ENCODE measurements at places on chromosomes 4 and X. TPM values are rescaled to one million over a fixed set of nuclear protein-coding genes. Genes with fewer than 3 reads are reported as not detected.

The CYLC1 gene
- total RNA-seq = not detected

DNA sequence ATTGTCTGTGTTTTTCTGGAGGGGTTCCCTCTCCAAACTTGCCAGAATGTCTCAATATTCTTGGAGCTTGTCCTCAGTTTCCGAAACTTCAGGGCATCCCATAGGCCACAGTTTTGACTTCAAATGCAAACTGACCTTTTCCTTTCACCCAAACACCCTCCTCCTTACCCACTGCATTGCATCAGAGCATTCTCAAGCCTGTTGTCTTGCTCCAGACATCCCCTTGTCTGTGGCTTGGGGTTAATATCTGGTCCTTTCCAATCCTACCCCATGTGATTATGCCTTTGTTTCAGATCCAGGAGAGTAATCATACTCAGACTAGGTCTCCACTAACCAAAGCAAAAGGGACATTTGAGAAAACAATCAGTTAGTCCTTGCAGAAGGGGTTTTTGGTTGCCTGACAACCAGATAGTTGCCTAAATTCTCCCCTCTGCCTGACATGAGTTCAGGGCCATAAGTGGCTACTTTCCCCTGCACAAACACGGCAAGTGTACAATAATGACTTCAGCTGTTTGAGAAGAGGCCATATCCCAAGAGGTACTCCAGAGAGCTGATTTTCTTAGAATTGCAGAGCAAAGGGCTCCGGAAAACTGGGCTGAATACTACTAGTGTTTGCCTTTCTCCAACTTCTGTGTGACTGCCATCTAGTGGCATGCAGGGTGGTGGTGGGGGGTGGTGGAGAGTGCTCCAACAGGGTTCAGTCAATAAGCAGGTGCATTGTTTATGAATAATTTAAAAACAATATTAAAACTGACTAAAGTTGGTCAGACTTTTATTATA lies 130.2 kb downstream of the CHRDL1 start:
- no peak for DNase-seq
- peaks cover 4% of the 10 kb centered on the region for H3K4me1 ChIP-seq
- H3K36me3 ChIP-seq = no peaks in the 10 kb centered on the region
- H3K27ac ChIP-seq = no peak overlapping the region
- no peaks in the 10 kb centered on the region for H3K27me3 ChIP-seq

- H3K27ac ChIP-seq = peak overlapping the region; percentile 98
- H3K4me1 ChIP-seq = peaks cover 9% of the 10 kb centered on the region
- DNase-seq = peak; percentile 70
- H3K27me3 ChIP-seq = peaks cover 8% of the 10 kb centered on the region
- H3K36me3 ChIP-seq = peaks cover 4% of the 10 kb centered on the region
- peak overlapping the region; percentile 98 for H3K4me3 ChIP-seq
Observed at GRCh38 chr4:101348367-101348827, 1.1 kb upstream of the PPP3CA start.

The DKC1 gene
- total RNA-seq = 62.7 TPM

DNA sequence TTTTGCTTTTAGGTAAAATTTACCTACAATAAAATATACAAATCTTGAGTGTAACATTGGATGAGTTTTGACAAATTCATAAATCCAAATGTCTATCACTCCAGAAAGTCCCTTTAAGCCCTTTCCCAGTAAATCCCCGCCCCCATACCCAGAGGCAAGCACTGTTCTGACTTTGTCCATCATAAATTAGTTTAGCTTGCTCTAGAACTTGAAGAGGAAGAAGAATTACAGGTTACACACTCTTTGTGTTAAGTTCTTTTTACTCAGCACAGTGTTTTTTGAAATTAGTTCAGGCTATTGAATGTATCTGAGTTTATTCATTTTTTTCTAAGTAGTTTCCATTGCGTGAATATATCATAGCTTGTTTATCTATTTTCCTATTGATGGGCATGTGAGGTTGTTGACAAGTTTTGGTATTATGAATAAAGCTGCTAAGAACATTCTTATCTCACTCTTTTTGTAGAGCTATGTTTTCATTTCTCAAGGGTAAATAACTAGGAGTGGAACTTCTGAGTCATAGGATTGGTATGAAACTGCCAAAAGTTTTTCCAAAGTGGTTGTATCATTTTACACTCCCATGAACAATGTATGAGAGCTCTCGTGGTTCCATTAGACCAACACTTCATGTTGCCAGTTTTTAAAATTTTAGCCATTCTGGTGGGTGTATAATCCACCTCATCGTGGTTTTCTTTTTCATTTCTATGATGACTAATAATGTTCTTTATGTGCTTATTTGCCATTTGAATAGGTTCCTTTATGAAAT lies 22.4 kb upstream of the HPSE start:
- peak overlapping the region; percentile 35 for H3K4me3 ChIP-seq
- DNase-seq = no peak
- H3K4me1 ChIP-seq = peaks cover 12% of the 10 kb centered on the region
- H3K27ac ChIP-seq = peak overlapping the region; percentile 98

GRCh38 chr4:53714236-53715140 lies 123.2 kb upstream of the LNX1 start:
- no peak overlapping the region for H3K27ac ChIP-seq
- no peak for DNase-seq
- H3K4me3 ChIP-seq = no peak overlapping the region
- H3K27me3 ChIP-seq = no peaks in the 10 kb centered on the region

- peaks cover 10% of the 10 kb centered on the region for H3K36me3 ChIP-seq
- H3K4me3 ChIP-seq = peak overlapping the region; percentile 98
- H3K27ac ChIP-seq = peak overlapping the region; percentile 95
- no peaks in the 10 kb centered on the region for H3K27me3 ChIP-seq
- no peak for DNase-seq
- peaks cover 19% of the 10 kb centered on the region for H3K4me1 ChIP-seq
Observed at GRCh38 chr4:73259571-73260090, 1.0 kb upstream of the ANKRD17 start.

DNA sequence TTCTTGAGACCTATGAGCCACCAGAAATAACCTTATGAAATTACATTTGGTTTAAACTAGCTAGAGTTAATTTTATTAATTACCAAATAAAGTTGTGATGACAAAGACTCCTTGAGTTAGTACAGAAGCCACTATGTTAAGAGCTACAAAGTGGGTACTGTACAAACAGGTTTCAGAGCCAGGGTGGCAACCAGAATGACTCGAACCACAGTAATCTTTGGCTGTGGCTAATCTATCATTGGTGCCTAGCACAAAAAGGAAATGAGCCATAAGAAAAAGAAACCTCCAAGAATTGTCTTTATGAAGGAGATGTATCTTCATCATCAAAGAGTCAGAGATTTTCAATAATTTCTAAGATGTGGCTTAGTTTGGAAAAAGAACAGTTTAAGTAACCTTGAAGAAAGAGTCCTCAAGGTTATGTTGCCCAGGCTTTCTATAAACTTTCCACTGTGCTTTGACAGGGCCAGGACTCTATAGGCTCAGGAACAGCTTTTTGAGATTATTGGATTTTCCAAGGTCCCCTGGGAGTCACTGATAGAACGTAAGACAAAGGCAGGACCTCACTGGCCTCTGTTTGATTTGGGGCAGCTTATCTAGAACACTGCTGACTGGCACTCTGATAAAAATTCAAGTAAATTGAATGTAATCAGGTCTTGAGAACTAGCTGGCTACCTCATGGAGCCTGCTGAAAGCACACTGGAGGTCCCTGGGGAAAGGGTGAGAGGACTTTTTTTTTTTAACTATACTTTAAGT lies 777.7 kb downstream of the STIM2 start:
- H3K27me3 ChIP-seq = peaks cover 8% of the 10 kb centered on the region
- no peak overlapping the region for H3K4me3 ChIP-seq
- H3K36me3 ChIP-seq = no peaks in the 10 kb centered on the region

DNA sequence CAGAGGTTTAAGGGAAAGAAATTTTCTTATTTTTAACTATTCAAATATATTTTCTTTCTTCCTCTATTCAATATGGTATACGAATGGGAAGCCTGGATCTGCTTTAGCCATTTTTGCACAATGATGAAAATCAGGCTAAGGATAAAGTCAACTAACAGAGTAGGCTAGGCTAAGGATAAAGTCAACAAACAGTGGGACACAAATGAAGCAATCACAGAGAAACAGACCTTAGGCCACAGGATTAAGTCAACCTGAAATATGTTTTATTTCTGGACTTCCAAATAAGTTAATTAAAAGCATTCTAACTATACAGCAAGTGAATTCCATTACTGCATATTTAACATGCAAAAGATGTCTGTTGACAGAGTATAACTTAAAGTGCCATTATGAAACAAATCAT lies 17.0 kb downstream of the DYNLT3 start:
- no peak for DNase-seq
- no peaks in the 10 kb centered on the region for H3K4me1 ChIP-seq
- no peak overlapping the region for H3K4me3 ChIP-seq
- H3K36me3 ChIP-seq = no peaks in the 10 kb centered on the region
- no peak overlapping the region for H3K27ac ChIP-seq

- H3K4me3 ChIP-seq = no peak overlapping the region
- H3K36me3 ChIP-seq = no peaks in the 10 kb centered on the region
- H3K27ac ChIP-seq = no peak overlapping the region
- no peak for DNase-seq
Observed at GRCh38 chrX:7269991-7270390, 122.0 kb upstream of the PUDP start.

The UGT2B17 gene
- total RNA-seq = not detected

DNA sequence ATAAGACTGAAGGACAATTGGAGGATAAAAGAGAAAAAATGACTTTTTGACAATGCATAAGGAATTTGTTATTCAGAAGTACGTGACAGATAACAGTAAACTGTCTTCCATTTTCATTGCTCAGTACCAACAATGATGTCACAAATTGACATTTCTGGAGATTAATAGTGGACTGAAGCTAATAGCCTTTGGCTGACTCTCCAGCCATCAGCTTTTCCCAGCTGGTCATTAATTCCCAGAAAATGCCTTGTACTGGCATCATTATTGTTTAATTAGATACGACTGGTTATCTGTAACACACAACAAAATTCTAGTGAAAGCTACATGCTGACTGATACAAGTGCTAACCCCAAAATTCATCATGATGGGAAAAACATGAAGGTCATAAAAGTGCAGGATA lies 147.9 kb upstream of the FGF13 start:
- H3K27ac ChIP-seq = no peak overlapping the region
- H3K4me3 ChIP-seq = no peak overlapping the region
- H3K4me1 ChIP-seq = no peaks in the 10 kb centered on the region
- H3K36me3 ChIP-seq = no peaks in the 10 kb centered on the region
- no peaks in the 10 kb centered on the region for H3K27me3 ChIP-seq

DNA sequence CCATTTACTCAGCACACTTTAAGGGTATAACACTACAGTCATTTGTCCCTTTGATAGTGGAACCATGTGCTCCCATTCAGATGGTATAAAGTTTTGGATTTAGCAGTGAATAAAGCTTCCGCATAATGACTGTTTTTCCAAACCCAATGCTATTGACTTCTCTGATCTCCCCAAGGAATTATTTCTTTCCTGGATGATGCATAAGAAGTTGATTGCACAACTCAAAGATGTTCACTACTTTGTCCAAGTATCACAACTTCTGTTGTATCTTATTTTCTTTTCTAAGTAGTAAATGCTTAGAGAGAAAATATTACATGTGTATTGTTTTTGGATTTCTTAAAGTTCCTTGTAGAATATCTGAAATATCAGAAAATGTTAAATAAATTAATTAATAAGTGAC lies 300.2 kb downstream of the GPM6A start:
- no peaks in the 10 kb centered on the region for H3K36me3 ChIP-seq
- H3K4me1 ChIP-seq = no peaks in the 10 kb centered on the region
- DNase-seq = no peak
- H3K27ac ChIP-seq = no peak overlapping the region
- no peak overlapping the region for H3K4me3 ChIP-seq
- H3K27me3 ChIP-seq = no peaks in the 10 kb centered on the region

GRCh38 chrX:40523852-40524251 lies 56.9 kb upstream of the ATP6AP2 start:
- no peaks in the 10 kb centered on the region for H3K36me3 ChIP-seq
- H3K27ac ChIP-seq = no peak overlapping the region
- H3K4me1 ChIP-seq = peaks cover 2% of the 10 kb centered on the region
- no peaks in the 10 kb centered on the region for H3K27me3 ChIP-seq

The GSX2 gene
- 5.6 TPM for total RNA-seq

GRCh38 chr4:115187136-115187535 lies 73.7 kb upstream of the NDST4 start:
- no peaks in the 10 kb centered on the region for H3K27me3 ChIP-seq
- no peak for DNase-seq
- peaks cover 10% of the 10 kb centered on the region for H3K4me1 ChIP-seq
- no peak overlapping the region for H3K4me3 ChIP-seq
- H3K36me3 ChIP-seq = no peaks in the 10 kb centered on the region

- DNase-seq = no peak
- no peak overlapping the region for H3K27ac ChIP-seq
- H3K27me3 ChIP-seq = no peaks in the 10 kb centered on the region
- no peaks in the 10 kb centered on the region for H3K4me1 ChIP-seq
- H3K36me3 ChIP-seq = no peaks in the 10 kb centered on the region
Observed at GRCh38 chrX:65706041-65706828, 38.8 kb downstream of the MSN start.

GRCh38 chr4:156939139-156939538 lies 32.5 kb downstream of the PDGFC start:
- no peak for DNase-seq
- no peak overlapping the region for H3K4me3 ChIP-seq
- H3K4me1 ChIP-seq = peaks cover 24% of the 10 kb centered on the region
- peaks cover 5% of the 10 kb centered on the region for H3K36me3 ChIP-seq
- H3K27ac ChIP-seq = no peak overlapping the region

- H3K4me3 ChIP-seq = no peak overlapping the region
- no peaks in the 10 kb centered on the region for H3K27me3 ChIP-seq
- peaks cover 17% of the 10 kb centered on the region for H3K4me1 ChIP-seq
Observed at GRCh38 chr4:138301536-138301935, 59.4 kb upstream of the SLC7A11 start.

DNA sequence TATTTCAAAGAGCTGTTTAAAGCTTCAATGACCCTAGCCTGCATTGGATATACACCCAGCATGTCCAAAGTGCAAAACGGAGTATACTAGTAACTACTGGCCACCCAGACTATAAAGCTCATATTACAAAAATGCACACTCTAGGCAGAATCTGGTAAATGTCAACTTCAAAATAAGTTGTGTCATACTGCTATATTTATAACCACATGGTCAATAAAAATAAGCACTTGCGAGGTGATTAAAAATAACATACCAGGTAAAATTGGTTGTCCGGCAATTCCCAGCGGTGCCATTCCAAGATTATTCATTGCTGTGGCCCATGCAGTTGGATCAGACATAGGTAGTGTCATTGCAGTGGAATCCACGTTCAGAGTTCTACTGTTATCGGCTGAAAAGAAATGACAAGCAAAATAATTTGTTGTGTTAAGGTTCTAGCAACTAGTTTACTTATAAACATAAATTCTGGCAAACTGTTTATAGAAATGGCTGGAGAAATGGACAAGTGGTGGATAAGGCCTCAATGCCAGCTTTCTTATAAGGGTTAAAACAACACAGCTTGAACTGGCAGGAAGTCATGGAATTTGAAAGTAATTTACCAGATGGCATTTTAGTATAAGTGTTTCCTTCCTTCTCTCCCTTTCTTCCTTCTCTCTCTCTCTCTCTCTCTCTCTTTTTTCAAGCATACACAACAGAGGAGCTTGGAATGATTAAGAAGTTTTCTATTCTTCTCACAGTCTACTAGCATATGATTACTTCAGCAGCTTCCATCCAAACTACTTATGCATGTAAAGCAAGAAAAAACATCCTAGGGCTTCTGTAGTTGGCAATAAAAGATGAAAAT lies 199.9 kb downstream of the ENOX2 start:
- H3K27me3 ChIP-seq = no peaks in the 10 kb centered on the region
- DNase-seq = no peak

The DUX4 gene
- total RNA-seq = not detected

- H3K4me3 ChIP-seq = no peak overlapping the region
- no peaks in the 10 kb centered on the region for H3K27me3 ChIP-seq
- H3K27ac ChIP-seq = no peak overlapping the region
- H3K4me1 ChIP-seq = no peaks in the 10 kb centered on the region
- H3K36me3 ChIP-seq = no peaks in the 10 kb centered on the region
Observed at GRCh38 chr4:133287396-133287795, 138.3 kb downstream of the PCDH10 start.

Data from type B pancreatic cell (in vitro differentiated cells).